Vagina (tissue), 2 donors: ENCODE measurements at places on chromosomes 6 and 20. TPM values are rescaled to one million over a fixed set of nuclear protein-coding genes. Genes with fewer than 3 reads are reported as not detected.

Gene ULBP2
- not detected for total RNA-seq

Gene SLC22A23
- 40.5 TPM for total RNA-seq

Gene KIF25
- total RNA-seq: not detected

Gene FAM217B
- 12.8 TPM for total RNA-seq

Gene CDSN
- 1.5 TPM for total RNA-seq

- DNase-seq: no peak
- H3K27ac ChIP-seq: peak within 1 kb of the TSS; percentile 34
- peaks cover 10% of the 10 kb centered on the region for H3K4me1 ChIP-seq
- no peaks in the 10 kb centered on the region for H3K27me3 ChIP-seq
Measured at GRCh38 chr6:135851442-135852271, at the start of gene PDE7B. TSS of gene PDE7B (plus strand) at chr6:135851701.

Gene PRDM1
- total RNA-seq: 27.0 TPM

GRCh38 chr6:43912598-43913371 is 142.8 kb downstream of the VEGFA start:
- DNase-seq: no peak
- H3K36me3 ChIP-seq: no peaks in the 10 kb centered on the region
- no peak overlapping the region for H3K4me3 ChIP-seq
- H3K27ac ChIP-seq: no peak overlapping the region

Gene TBX18
- total RNA-seq: 9.8 TPM

Gene RIPPLY2
- total RNA-seq: not detected

DNA sequence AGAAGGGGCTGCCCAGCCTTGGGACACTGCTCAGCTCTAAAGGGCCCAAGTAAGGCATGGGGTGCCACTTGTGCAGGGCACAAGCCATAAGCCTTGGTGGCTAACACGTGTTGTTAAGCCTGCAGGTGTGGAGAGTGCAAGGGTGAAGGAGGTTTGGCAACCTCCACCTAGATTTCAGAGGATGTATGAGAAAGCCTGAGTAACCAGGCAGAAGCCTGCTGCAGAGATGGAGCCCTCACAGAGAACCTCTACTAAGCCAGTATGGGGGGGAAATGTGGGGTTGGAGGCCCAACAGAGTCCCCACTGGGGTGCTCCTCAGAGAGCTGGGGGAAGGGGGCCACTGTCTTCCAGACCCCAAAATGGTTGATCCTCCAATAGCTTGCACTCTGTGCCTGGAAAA is 32.6 kb downstream of the SERINC1 start:
- no peak for DNase-seq
- H3K27ac ChIP-seq: no peak overlapping the region

Gene GFOD1
- 16.9 TPM for total RNA-seq

Gene ZSCAN23
- total RNA-seq: 0.98 TPM

DNA sequence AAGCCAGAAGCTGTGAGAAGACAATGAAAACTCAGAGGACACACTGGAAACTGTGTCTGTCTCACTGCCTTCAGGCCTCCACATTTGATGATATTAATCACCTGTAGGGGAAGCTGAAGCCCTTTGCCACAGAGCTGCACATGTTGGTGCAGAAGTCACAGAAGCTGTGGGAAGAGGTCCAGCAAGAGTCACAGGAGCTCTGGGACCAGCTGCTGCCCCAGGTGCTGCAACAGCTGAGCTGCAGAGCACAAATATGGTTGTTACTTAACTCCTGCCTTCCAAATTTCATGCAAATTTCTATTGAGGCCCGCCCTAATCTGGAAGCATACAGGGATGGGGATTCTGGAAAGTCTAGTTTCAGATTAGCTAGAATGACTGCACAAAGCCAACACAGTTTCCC is 169.3 kb downstream of the OGFRL1 start:
- H3K27ac ChIP-seq: no peak overlapping the region
- no peaks in the 10 kb centered on the region for H3K36me3 ChIP-seq
- H3K4me3 ChIP-seq: no peak overlapping the region
- H3K4me1 ChIP-seq: no peaks in the 10 kb centered on the region
- DNase-seq: no peak
- no peaks in the 10 kb centered on the region for H3K27me3 ChIP-seq

Gene DOK5
- 2.5 TPM for total RNA-seq

Gene HLA-DMB
- total RNA-seq: 10.3 TPM

GRCh38 chr6:167564416-167565250 is 239.7 kb downstream of the TTLL2 start:
- DNase-seq: peak; percentile 62
- peaks cover 30% of the 10 kb centered on the region for H3K4me1 ChIP-seq
- H3K27ac ChIP-seq: no peak overlapping the region
- H3K4me3 ChIP-seq: no peak overlapping the region
- no peaks in the 10 kb centered on the region for H3K27me3 ChIP-seq

GRCh38 chr6:161498359-161498758 is 224.5 kb upstream of the AGPAT4 start:
- H3K27ac ChIP-seq: no peak overlapping the region
- H3K27me3 ChIP-seq: no peaks in the 10 kb centered on the region
- no peaks in the 10 kb centered on the region for H3K36me3 ChIP-seq
- no peak overlapping the region for H3K4me3 ChIP-seq

Gene C4A
- 31.4 TPM for total RNA-seq

Gene PACRG
- not detected for total RNA-seq

- no peak for DNase-seq
- no peaks in the 10 kb centered on the region for H3K4me1 ChIP-seq
- no peak overlapping the region for H3K27ac ChIP-seq
- H3K4me3 ChIP-seq: no peak overlapping the region
- no peaks in the 10 kb centered on the region for H3K36me3 ChIP-seq
Measured at GRCh38 chr20:16123623-16124022, 449.6 kb downstream of the KIF16B start.

DNA sequence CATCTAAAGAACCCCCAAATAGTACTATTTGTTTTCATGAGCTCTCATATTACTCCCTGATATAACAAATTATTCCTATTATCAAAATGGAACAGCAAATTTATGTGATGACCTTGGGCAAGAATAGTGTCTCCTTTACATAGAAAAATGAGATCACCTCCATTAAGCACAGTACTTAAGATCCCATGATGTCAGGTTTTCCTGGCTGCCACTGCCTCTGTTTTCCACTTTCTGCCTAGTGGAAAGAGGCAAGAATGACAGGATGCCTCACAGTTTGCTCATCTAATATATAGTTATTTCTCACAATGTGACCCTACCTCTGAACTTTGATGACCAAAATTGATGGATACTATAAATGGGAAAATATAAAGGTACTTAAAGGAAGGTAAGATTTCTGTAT is 260.1 kb upstream of the SGK1 start:
- no peaks in the 10 kb centered on the region for H3K4me1 ChIP-seq
- DNase-seq: no peak
- H3K4me3 ChIP-seq: no peak overlapping the region
- no peaks in the 10 kb centered on the region for H3K36me3 ChIP-seq
- H3K27ac ChIP-seq: no peak overlapping the region

- no peak overlapping the region for H3K4me3 ChIP-seq
- peak; percentile 90 for DNase-seq
- peaks cover 12% of the 10 kb centered on the region for H3K4me1 ChIP-seq
- peaks cover 37% of the 10 kb centered on the region for H3K36me3 ChIP-seq
- H3K27ac ChIP-seq: peak overlapping the region; percentile 83
Measured at GRCh38 chr6:34414999-34415858, 10.6 kb downstream of the RPS10 start.

Gene SLC16A10
- 5.4 TPM for total RNA-seq

DNA sequence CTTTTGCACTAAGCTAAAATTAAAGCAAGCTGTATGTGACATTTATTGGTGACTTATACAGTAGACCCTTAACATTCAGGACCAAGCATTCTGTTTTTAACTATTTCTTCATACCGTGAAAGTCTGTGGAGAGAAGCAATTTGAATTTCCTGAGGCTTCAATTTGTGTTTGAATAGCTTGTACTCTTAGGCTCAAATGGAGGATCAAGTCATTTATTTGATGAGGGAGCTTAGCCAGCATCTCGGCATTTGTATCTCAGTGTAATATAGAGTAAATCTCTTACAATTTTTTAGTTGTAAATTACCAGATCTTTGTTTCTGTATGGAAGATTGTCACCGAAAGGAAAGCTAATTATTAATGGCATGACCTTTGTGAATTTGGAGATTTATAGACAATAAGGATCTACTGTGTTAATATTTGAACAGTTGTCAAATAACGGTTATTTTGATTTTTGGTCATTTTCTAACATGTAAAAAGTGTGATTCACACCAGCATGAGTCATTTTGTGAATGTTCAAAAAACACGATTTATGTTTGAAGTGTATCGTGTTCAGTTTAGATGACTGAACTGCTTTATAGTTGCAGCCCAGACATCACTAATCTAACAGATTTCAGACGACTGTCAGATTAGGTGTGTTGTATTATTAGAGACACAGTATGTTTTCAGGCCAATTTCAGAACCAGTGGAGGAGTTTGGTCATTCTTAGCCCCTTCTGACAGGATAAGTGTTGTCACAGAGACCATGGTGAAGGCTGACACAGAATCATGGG is 332.9 kb downstream of the CDKAL1 start:
- no peaks in the 10 kb centered on the region for H3K27me3 ChIP-seq
- no peak overlapping the region for H3K27ac ChIP-seq
- H3K36me3 ChIP-seq: no peaks in the 10 kb centered on the region

DNA sequence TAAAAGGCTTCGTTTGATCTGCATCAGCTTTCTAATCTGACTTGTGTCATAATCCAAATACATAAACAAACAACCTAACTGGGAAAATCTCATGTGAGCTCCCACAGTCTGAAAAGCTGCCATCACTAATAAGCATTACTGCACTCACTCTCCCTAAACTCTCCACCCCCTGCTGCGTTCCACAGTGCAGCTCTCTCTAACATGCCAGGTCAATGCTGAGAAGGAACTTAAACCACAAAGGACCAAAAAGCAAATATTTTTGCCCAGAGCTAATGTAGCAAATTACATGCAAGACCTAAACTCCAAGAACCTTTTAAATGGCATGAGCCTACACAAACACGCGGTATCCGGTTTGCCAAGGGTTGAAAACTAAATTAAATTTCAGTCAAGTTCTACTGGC is 542.3 kb upstream of the JARID2 start:
- no peaks in the 10 kb centered on the region for H3K36me3 ChIP-seq
- no peak overlapping the region for H3K4me3 ChIP-seq
- no peak for DNase-seq
- H3K27me3 ChIP-seq: no peaks in the 10 kb centered on the region

GRCh38 chr20:6863355-6863754 is 95.9 kb downstream of the BMP2 start:
- H3K4me3 ChIP-seq: no peak overlapping the region
- no peak for DNase-seq
- no peaks in the 10 kb centered on the region for H3K27me3 ChIP-seq
- no peaks in the 10 kb centered on the region for H3K36me3 ChIP-seq

DNA sequence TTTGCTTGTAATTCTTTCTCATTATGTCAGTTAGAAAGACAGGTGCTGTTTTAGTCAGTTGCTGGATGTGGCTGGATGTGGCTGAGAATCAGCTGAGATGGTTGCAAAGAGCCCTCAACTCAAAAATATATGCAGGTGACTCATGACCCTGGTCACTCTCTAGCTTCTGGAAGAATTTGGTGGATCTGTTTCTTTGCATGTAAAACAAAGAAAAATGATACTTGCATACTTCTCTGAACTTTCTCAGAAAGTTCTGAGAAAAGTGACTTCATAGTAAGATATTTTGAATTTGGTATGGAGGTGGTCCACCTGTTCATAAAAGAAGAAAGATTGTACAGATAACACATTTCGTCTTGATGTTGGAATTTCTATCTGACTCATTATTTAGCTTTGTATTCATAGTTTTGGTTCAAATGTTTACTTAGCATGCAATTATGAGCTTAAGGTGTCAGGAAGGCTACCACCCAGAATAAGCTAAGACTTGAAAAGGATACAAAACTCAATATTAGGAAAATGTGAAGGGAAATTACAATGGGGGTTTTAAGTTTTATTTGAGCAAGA is 163.2 kb upstream of the OLIG3 start:
- H3K36me3 ChIP-seq: no peaks in the 10 kb centered on the region
- H3K27me3 ChIP-seq: no peaks in the 10 kb centered on the region
- no peak overlapping the region for H3K4me3 ChIP-seq
- no peak overlapping the region for H3K27ac ChIP-seq

GRCh38 chr20:33531047-33531877 is 41.4 kb downstream of the CBFA2T2 start:
- no peak for DNase-seq
- no peak overlapping the region for H3K4me3 ChIP-seq
- H3K27me3 ChIP-seq: no peaks in the 10 kb centered on the region
- H3K27ac ChIP-seq: no peak overlapping the region
- H3K36me3 ChIP-seq: no peaks in the 10 kb centered on the region

DNA sequence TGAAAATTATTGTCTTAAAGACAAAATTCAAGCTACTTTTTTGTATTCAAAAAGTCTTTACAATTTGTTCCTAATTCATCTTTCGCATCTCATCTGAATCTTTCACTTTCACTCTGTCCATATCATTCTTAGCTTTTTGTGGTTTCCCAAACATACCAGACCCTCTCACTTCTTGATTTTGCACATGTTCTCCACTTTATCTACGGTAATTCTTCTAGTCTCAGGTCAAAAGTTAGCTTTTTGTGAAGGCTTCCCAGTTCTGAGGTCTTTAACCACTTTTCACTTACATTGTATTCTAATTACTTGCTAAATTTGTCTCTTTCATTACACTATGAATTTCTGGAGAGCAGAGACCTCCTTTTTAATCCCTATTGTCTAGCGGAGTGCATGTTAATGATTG is 34.6 kb upstream of the EPHA7 start:
- H3K36me3 ChIP-seq: no peaks in the 10 kb centered on the region
- no peak for DNase-seq
- no peaks in the 10 kb centered on the region for H3K4me1 ChIP-seq

GRCh38 chr6:118982575-118982911 is 47.6 kb upstream of the MCM9 start:
- no peaks in the 10 kb centered on the region for H3K36me3 ChIP-seq
- DNase-seq: no peak
- H3K27me3 ChIP-seq: no peaks in the 10 kb centered on the region
- no peak overlapping the region for H3K4me3 ChIP-seq
- no peaks in the 10 kb centered on the region for H3K4me1 ChIP-seq

- H3K36me3 ChIP-seq: peaks cover 35% of the 10 kb centered on the region
- H3K4me3 ChIP-seq: no peak overlapping the region
- peaks cover 37% of the 10 kb centered on the region for H3K4me1 ChIP-seq
- no peaks in the 10 kb centered on the region for H3K27me3 ChIP-seq
Measured at GRCh38 chr6:43671011-43671800, 16.4 kb downstream of the MRPS18A start.

Gene SLC24A3
- 12.3 TPM for total RNA-seq

DNA sequence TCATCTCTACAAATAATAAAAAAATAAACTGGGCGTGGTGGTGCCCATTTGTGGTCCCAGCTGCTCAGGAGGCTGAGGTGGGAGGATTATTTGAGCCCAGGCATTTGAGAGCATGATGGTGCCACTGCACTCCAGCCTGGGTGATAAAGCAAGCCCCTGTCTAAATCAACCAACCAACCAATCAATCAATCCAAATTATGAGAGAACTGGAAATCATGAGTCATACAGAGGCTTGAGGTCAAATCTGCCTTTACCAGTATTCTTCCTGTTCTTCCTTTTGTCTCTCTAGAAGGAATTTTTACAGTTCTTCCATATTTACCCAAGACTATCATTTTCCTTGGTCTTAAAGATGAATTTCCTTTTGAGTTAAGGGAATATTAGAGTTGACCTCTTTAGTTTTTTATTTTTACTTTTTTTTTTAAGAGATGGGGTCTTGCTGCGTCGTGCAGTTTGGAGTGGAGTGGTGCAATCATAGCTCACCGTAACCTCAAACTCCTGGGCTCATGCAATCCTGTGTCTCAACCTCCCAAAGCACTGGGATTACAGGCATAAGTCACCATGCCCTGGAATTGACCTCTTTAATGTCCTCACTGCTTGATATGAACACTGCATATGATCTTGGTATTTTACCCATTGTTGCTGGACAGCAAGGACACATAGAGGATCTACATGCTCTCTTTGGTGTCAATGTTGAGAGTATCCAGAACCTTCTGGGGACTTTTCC is 44.1 kb upstream of the TXNDC5 start:
- H3K4me3 ChIP-seq: no peak overlapping the region
- no peak for DNase-seq
- no peaks in the 10 kb centered on the region for H3K4me1 ChIP-seq
- no peaks in the 10 kb centered on the region for H3K36me3 ChIP-seq
